ENCODE measurements at places on chromosomes 1 and 21.

DNA sequence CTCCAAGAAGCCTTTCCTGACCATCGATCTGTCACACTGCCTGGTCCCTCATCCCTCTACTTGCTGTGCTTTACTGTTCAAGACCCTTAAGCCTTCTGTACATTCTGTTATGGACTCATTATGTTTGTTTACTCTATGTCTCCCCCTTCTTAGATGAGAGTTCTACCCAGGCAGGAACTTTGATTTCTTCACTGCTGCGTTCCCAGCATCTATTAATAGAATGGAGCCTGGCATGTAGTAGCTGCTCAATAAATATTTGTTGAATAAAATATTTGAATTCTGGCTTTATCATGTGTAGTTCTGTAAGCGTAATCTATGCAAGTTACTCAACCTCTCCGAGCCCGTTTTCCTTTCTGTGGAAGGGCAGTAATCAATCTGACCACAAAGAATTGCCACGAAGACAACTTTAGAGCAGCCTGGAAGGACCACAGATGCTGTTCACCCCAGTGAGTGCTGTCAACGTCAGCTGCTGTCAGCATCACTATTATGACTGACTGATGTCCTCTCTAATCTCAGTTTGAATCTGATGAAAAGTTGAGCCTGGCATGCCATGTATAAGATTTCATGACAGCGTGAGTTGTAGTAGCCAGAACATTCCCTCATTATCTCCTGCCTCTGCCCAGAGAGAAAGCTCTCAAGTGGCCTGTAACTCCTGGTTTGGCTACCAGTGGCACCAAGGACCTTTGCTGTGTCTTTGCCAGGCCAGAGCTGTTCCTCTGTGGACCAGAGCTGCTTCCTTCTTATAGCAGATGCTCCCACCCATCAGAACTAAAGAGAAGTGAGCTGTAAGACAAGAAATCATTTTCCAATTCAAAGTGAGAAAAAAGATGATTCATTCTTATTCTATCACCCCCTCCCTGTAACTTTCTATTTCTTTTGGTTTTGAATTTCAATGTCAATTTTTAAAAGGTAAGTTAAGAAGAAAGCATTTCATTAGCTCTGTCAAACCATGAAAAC, 94.5 kb downstream of the PRDM2 start:
- DNase-seq = no peak

DNA sequence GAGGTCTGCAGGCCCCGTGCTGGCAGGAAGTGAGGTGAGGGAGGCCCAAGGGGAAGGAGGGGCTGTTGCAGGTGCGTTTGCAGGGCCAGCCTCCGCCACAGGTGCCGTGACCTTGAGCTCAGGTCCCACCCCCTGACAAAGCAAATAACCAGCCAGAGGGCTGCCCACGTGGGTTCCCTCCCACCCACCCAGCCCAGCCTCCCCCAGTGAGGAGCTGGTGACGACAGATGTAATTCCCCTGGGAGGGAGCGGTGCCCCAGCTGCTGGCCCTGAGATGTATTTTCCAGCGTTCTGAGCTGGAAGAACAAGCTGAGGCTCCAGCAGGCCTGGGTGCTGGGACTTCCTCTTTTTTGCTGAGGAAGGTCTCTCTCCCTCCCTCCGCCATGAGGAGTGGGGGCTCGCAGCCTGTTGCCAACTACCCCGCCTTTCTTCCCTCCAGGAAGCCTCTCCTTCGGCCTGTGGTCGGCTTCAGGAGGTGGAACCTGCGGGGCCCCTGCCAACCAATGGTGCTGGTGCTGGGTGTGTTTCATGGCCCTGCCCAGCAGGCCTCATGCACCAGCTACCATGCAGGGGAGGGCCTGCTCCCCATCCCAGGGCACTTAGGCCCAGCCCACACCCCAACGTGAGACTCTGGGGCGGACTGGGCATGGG, 153.2 kb downstream of the PRDM16 start:
- DNase-seq = no peak

DNA sequence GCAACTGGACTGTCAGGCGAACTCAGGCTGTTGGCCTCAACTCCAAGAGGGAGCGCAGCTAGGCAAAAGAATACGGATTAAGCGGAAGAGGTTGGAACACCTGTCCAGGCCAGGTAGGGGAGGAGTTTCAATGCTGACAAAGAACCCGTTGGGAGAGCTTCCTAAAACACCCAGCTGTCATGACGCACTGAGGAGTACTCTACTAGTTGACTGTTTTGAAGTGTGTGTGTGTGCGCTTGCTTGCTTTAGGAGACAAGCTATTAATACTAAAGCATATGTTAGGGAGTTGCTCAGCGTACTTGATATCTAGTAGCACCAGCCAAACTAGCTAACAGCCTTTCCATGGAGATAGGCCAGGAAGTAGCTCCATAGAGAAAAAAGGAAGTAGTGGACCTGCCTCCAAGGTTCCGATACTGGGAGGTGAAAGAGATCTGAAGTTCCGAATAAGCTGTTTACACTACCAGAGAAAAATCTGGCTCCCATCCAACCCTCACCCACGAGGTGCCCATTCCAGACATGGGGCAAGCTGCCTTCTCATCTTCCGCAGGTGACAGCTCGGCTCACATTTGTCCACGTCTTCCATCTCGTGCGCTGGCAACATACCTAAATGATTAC, 974 bp upstream of the FNBP1L start:
- DNase-seq = peak; percentile 88

GRCh38 chr1:110547017-110547416, 28.0 kb upstream of the KCNA10 start:
- no peak for DNase-seq

DNA sequence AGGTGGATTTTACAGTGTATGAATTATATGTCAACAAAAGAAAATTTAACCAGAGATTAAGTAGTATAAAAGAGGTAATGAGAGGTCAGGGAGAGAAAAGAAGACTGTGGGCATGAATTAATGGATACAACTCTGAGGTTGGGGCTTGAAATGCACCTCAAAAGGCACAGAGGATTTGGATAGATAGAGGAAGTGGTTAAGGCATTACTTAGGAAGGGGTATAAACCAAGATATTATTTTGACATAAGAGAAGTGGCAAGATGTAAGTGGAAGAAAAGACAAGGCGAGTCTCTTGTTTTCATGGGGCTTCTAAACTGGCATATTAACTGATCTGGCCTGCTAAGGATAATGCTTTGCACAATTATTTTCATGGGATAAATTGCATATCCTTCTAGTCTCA, 34.1 kb downstream of the RAP1A start:
- no peak for DNase-seq

GRCh38 chr1:33575324-33575879, 103.0 kb downstream of the ZSCAN20 start:
- no peak for DNase-seq

DNA sequence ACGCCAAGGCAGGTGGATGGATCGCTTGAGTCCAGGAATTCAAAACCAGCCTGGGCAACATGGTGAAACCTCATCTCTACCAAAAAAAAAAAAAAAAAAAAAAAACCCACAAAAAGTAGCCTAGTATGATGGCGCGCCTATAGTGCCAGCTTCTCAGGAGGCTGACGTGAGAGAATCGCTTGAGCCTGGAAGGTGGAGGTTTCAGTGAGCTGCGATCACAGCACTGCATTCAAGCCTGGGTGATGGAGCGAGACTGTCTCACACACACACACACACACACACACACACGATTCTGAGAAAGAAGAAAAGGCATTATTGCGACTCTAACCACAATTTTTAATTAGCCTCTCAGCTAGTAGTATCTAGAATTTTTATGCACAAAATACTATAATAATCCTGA, 86.5 kb downstream of the RASAL2 start:
- no peak for DNase-seq

GRCh38 chr1:202565890-202566602, 144.2 kb downstream of the SYT2 start:
- no peak for DNase-seq

DNA sequence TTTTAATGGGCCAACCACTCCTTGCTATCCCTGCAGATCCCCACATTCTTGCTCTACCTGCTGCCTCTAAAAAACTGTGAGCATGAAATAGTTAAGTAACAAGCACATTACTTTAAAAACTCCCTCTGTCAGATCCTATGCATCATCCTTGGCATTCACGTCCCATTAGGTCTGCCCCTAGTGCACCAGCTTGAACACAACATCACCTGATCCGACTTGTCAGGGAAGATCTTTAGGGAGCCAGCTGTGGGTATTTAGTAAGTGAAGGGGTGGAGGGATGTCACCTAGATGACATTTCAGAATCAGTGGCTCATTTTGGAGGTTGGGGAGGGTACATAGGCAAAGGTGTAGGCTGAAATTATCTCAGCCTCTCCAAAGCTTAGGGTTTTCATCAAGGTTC, 33.5 kb downstream of the RXRG start:
- DNase-seq = no peak

DNA sequence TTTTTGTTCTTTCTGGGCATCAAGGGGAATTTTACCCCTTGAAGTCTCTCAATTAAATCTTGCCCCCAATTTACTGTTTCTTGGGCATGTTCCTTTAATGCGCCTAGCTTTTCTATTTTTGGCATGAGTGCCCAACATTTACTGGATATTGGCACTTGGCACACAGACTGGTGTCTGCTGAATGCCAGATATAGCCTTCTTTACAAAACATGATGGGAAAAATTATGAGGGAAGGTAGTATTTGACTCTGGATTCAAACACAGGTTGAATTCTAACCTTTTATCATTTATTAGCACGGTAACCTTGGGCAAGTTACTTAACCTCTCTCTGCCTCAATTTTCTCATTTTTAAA, 88.3 kb upstream of the GPR52 start:
- no peak for DNase-seq

DNA sequence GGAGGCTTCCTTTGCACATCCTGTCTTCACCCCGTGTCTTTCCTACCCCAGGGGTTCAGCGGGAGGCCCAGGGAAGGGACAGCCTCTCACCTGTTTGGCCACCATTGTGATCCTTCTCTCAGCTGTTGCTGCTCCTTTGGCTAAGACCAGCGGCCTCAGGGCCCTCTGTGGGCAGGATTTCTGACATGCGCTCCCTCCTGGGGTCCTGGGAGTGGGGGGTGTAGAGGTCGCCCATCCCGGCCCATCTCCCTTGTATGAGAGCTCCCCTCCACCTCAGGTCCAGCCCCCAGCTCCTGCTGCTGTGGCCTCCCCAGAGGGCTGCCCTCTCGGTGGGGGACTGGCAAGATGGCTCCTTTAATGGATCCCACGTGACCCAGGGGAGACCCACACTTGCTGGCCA, 120.5 kb downstream of the PRDM2 start:
- DNase-seq = no peak

DNA sequence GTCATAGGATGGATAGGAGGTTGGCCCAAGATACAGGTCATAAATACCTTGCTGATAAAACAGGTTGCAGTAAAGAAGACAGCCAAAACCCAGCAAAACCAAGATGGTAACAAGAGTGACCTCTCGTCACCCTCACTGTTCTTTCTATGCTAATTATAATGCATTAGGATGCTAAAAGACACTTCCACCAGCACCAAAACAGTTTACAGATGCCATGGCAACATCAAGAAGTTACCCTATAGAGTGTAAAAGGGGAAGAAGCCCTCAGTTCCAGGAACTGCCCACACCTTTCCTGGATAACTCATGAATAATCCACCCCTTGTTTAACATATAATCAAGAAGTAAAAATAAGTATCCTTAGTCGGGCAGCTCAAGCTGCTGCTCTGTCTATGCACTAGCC, 671.9 kb downstream of the PTPRC start:
- DNase-seq = no peak

GRCh38 chr1:100434831-100435230, 82.5 kb downstream of the CDC14A start:
- no peak for DNase-seq

DNA sequence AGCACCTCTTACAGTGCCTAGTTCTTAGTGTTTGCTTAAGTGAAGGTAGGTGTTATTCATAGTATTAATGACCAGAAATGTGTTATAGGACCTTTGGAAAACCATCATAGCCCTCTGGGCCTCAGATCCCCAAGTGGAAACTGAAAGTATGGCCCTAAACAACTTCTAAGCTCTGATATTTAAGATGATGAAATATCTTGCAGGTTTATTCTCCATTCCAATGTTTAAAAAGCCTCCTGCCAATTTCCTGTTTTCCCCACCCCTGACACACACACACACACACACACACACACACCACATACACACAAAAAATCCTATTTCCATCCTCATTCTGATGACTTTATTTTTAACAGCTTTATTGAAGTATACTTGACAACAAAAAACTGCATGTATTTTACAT, 108.2 kb downstream of the DIRAS3 start:
- DNase-seq = no peak

DNA sequence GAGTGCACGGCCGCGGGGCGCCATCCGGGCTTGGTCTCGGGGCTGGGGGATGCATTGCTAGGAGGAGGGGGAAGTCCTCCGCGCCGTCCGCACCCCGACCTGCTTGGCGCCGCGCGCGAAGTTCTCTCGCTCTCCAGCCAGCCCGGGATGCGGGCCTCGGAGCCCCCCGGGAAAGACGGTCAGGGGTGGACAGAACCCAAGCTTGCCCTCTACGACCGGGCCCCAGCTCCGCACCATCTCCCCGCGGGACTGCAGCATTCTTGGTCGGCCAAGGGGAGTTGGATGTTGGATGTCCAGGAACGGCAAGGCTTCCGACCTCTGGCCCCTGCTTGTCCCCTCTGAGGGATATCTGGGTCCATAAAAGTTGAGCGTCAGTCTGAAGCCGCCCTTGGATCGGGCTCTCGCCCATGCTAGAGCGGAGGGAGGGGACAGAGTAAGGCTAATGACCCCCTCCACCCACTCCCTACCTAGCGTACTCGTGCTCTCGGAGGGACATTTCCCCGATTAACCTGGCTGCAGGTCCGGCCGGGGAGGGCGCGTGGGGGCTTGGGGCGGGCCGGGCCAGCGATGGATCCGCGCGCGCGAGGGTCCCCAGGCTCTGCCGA, 522 bp downstream of the DISP3 start:
- DNase-seq = no peak

DNA sequence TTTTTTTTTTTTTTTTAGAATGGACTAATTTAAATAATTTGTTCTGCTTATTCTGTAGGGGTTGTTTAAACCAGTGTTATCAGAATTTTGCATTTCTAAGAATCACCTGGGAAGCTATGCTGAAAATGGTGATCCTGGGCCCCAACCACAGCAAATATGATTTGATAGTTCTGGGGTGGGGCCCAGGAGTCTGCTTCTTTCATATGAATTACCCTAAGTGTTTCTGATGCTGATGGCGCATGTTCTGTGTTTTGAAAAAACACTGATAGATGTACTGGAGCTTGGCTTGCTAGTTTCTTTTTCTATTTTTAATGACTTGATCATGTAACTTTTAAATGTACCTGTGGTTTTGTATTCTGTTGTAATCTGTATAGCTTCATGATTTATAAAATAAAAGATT, 89.3 kb downstream of the CDC14A start:
- DNase-seq = no peak

- no peak for DNase-seq
These were observed 272.0 kb downstream of the BRINP3 start for GRCh38 chr1:190205713-190206112.

GRCh38 chr1:55531644-55532043, 316.5 kb upstream of the USP24 start:
- DNase-seq = no peak

DNA sequence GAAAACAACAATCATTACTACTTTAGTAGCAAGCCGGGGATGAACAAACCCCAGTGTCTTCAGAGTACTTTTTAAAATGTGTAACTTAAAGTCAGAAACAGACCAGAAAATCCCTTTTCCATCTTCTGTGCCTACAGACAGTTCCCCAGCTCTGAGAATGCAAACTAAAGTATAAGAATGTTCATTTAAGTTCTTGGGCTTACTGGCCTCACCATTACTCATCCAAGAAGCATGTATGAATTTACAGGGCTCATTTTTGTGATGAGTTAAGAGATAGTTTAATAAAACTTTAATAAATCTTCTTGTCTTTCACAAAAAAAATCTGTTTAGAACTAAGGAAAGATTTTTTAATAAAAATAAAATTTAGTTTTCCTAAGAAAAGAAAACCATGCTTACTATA, 4.6 kb downstream of the LPGAT1 start:
- no peak for DNase-seq

- no peak for DNase-seq
These were observed 272.9 kb upstream of the CSF3R start for GRCh38 chr1:36755303-36756230.

Measured in epithelial cell of prostate (primary cell).